ENCODE measurements at places on chromosomes 3 and 15.

DNA sequence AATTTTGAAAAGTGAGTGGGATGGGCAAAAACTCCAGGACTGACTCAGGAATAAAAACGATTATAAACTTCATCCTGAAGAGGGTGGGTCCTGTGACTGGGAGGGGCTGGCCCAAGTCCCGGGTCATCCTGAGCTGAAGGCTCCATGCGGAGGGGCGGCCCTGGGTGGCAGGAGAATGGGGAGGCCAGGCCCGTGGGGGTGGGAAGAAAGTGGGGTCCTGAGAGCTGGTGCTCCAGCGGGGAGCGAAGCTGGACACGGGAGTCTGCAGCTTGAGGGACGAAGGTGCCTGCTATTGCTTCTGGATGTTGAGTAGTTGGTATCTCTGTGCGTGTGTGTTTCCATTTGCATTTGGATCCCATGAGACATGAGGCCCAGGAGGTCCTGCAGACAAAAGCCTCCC lies 4.7 kb upstream of the OCA2 start:
- DNase-seq: no peak

GRCh38 chr15:73265536-73266153 lies 103.1 kb downstream of the HCN4 start:
- DNase-seq: peak; percentile 52

GRCh38 chr15:100022391-100022790 lies 289.2 kb upstream of the LYSMD4 start:
- DNase-seq: no peak

- no peak for DNase-seq
Observed at GRCh38 chr3:157501863-157502262, 1.4 kb downstream of the VEPH1 start.

DNA sequence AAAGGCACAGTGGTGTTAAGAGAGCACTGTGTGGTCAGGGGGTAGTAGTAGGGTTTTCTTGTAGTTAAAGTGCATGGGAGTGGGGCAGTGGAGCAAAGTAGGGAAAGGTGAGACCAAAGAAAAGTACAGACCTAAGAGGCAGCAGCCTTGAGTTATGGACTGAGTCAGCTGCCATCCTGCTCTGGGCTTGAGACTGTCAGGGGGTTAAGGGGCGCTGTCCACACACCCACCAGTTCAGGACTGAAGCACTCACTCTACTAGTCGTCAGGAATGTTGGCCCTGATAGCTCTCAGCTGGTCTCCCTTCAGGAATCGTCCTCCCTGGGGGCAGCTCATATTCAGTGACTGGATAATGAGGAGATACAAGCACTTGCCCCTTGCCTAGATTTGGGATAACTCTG lies 7.9 kb downstream of the CCR4 start:
- no peak for DNase-seq

- DNase-seq: no peak
Observed at GRCh38 chr3:54660714-54661132, 267.1 kb downstream of the LRTM1 start.

DNA sequence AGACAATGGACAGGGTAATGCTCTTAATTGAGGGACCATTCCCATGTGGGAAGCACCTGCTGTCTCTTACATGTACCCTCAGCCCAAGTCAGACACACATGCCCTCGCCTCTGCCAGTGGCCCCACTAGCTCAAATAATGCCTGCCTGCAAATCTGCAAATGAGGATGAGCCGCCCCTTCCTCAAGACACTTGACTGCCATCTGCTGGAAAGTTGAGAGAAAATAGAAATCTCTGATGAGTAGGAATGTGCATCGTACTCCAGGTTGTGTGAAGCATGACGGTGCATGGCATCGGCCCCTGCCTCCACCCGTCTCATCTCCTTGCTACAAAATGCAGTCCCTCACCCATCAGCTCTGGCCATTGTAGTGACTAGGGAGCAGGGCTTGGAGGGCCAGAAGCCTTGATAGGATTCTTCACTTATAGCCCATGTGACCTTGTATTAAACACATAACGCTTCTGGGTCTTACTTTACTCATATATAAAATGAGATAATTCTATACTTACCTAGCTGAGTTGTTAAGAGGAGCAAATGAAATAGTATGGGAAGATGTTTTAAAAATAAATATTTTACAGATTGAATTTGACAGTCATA lies 6.3 kb upstream of the SCN5A start:
- DNase-seq: peak; percentile 51

DNA sequence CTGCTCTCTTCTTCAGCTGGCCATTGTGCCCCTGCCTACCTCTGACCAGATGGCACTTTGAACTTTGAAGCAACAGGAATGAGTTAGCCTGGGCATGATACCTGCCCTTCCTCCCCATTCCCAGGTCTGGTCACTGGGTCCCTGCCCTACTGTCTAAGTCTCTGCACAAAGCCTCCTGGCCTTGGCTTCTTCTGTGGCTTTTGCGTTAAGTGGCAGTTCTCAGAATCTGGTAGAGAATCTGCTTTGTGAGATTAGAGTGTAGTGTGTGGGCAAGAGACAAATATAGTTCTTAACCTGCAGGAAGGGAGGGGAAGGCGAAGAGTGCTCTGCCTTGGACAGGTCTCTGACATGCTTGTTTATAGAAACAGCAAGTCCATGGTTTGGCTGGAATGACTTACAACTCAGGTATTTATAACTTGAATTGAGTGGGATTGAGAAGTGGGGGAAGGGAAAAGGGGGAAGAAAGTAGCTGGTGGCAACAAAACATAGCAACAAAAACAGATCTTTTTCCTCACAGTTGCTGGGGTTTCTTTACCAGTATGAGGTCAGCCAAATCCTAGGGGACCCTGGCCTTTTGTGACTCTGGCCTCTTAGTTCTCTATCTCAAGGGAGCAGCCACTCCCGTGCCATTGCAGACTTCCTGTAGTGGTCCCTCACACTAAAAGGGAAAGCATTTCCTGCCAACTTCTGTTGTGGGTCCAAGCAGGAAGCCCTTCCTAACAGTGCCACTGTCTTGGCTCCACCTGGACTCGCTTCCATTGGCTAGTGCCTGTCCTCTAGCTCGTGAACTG lies 16.7 kb downstream of the MAPKBP1 start:
- DNase-seq: no peak

- no peak for DNase-seq
Observed at GRCh38 chr15:61680260-61681037, 379.8 kb downstream of the VPS13C start.

GRCh38 chr15:82921242-82921641 lies 31.3 kb downstream of the HOMER2 start:
- DNase-seq: no peak

DNA sequence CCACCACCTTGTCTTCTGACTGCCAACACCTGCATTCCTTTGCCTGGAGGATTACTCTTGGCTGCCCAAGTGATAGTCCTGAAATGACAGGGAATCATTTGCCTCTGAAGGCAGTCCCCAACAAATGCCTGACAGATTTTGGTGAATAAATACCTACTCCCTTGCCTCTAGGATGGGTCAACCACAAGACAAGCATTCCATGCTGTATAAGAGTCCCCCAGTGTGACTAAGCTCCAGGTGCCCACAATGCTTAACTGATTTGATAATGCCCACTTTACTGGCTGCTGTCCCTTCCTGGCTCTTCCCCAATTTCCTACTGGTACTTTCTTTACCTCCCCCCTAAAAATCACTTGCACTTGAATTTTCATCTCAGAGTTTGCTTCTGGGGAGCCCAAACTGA lies 14.8 kb downstream of the THRB start:
- no peak for DNase-seq

DNA sequence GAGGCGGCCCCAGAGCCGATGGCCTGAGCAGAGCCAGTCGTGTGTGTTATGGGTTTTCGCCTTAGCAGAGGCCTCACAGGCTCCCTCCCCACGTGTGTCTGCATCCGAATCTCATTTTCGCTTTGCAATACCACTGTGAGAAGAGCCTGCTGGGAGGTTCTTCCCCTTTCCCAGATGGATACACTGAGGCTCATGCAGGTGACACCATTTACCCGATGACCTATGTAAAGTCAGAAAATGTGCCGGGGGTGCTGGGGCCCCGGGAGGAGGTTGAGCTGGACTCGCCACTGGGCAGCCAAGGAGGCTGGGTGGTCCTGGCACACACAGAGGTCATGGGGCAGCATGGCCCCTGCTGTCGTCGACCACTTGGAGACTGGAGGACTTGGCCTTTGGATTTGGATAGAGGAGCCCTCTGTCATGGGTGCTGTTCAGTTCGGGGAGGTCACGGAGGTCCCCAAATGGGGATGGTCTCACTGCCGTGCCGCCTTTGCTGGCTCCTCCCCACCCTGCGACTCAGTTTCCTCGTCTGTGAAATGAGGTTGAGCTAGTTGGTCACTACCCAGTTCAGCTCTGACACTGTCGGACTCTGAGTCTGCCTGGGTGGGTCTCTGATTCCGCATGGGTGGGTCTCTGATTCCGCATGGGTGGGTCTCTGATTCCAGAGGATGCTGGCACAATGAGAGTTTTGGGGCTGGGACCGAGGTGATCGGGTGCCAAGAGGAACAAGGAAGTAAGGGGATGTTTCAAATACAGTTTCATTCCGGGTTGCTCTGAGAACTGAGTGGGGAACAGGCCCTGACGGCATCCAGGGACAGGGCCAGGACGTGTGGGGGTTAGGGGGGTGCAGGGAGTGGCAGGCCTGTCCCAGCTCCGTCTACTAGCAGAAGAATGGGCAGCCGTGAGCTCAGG lies 23.2 kb upstream of the MUC4 start:
- DNase-seq: no peak

DNA sequence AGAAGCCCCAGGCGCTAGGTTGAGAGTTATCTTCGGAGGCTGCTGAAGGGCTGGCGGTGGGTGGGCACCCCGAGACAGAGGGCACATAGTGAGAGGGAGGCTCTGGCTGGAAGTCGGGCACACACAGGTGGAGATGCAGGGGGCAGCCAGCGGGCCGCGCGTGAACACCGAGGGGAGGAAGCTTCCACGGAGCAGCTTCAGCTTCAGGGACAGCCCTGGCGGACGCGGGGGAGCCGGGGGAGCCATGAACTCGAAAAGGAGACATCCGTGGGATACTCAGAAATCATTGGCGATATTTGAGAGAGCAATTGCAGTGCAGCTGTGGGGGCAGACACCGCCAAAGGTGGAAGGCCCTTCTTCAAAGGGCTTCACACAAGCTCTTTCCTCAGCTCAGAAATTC lies 204.6 kb downstream of the ATP10A start:
- DNase-seq: no peak

DNA sequence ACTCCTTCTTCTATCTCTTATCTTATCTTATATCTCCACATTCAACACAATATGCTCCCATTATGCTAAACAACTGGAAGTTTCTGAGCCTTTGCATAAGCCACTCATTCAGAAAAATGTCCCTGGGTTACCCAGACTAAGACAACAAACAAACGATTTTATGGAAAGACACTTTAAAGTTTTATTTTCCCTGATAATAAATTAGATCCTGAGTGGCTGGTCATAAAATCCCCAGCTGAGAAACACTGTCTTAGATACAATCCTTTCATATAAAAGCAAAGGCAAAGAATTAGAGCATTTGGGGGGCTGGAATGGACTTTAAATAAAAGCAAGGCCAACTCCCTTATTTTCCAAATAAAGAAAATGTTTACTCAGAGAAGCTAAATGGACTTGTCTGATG lies 322.3 kb downstream of the GBE1 start:
- no peak for DNase-seq

- DNase-seq: no peak
Observed at GRCh38 chr3:108041253-108041652, 49.6 kb downstream of the CD47 start.

DNA sequence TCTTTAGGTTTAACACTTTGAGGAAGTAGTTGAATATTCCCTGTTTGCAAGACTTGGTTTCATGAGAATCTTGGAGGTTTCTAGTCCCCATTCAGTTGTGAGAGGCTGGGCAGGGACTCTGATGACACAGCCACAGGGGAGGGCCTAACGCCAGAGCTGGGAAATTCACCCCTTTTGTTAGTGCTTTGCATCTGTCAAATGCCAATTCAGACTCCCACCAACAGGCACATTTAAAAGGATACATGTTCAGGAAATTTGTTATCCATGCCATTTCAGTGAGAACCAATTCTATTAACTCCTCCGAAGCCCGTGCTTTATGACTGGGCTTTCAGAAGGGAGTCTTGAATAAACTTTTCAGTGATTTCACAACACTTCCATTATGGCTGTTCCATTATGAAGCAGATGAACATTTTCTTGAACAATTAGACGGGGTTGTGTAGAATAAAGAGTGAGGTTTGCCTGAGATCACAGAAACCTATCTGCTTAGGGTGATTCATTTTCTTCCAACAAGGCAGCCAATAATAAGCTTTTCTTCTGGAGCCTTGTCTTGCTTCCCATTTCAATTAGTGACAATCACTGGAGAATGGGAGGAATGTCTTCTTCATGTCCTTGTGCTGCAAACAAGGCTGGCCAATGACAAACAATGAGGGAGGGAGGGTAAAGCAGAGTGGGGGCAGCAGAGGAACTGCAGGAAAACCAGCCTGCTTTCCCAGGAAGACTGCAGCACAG lies 90.6 kb downstream of the SOX14 start:
- DNase-seq: no peak

DNA sequence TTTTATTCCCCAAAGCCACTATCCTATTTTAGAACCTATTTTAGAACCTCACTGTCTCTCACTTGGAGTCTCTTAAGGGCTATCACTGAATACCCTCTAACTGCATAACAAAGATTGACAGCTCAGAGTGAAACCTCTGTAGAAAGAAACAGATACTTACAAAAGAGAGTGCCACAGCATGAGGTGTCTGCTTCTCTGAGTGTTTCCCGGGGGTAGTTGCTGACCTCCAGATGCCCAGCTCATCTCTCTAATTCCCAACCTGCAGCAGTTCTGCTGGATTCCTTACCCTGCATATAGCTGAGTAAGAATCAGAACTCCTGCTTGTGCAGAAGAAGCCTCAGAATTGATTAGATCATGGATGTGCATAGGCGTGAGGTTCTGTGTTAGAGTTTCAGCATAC lies 34.5 kb downstream of the P3H2 start:
- no peak for DNase-seq

GRCh38 chr15:71091601-71092000 lies 23.7 kb upstream of the THSD4 start:
- DNase-seq: no peak

GRCh38 chr3:65793495-65794200 lies 245.1 kb downstream of the MAGI1 start:
- DNase-seq: no peak

DNA sequence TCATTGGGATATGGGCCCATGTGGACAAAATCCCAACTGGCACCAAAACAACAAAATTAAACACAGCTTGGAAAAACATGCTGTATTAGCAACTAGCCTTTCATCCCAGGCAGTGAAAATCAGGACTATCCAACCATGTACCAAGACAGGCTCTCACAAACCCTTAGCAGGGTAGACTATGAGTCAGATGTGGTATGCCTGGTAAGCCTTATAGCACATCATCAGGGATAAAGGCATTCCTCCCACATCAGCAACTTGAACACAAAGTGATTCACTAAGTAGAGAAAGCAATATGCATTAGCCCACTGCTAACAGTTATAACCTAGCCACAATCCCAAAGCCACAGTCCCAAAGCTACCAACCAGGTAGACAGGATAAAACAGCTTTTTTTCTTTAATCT lies 8.0 kb downstream of the CEP152 start:
- DNase-seq: no peak
